ENCODE measurements at places on chromosomes 3 and 15.
A peak's percentile ranks its signal among the peaks of the same experiment; 100 is the strongest.

GRCh38 chr15:94682171-94682570 is 450.8 kb downstream of the MCTP2 start:
- no peak for DNase-seq

GRCh38 chr15:36965570-36966342 is 134.6 kb downstream of the MEIS2 start:
- DNase-seq = no peak

- DNase-seq = peak; percentile 65
Observed at GRCh38 chr3:142888481-142889211, at the start of gene PCOLCE2. TSS of gene PCOLCE2 (minus strand) at chr3:142889083. CDS start at chr3:142888896, 187 bp downstream.

DNA sequence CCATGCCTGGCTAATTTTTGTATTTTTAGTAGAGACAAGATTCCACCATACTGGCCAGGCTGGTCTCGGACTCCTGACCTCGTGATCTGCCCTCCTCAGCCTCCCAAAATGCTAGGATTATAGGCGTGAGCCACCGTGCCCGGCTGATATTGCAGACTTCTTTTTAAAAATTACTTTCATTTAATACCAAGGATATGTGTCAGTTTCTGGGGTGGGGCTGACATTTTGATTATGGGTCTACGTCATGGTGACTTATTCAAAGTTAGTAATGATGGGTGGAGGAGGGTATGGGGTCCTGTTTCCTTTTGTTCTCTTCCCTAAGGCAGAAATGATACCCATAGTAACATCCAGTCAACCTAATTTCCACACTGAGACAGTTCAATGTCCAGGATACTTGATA is 34.7 kb downstream of the GBE1 start:
- no peak for DNase-seq

DNA sequence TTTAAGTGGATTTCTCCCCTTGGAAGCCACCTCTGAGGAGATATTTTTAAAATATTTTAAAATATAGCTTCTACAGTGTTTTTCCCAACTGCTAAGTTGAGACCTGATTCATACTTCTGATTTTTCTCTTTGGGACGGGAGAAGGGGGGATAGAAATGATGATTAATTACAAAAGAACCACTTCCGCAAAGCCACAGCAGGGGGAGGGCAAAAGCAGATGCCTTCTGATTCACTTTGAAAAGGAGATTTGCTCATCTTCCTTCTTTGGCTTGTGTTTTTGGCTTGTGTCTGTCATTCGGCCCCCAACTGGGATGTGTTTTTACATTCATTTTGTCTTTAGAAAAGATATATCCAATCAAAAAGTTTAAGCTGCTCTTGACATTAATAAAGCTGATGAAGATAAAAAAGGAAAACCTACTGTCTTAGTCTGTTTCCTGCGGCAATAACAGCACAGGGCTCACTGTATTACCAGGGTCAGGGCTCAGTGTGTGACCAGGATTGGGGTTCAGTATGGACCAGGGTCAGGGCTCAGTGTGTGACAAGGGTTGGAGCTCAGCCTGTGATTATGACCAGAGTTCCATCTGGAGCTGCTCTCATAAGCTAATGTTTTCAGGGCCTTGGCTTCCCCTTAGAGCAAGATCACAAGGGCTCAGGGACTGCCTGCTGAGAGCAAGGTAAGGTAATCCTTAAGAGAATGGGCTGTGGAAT is 223.2 kb downstream of the MTHFS start:
- no peak for DNase-seq

DNA sequence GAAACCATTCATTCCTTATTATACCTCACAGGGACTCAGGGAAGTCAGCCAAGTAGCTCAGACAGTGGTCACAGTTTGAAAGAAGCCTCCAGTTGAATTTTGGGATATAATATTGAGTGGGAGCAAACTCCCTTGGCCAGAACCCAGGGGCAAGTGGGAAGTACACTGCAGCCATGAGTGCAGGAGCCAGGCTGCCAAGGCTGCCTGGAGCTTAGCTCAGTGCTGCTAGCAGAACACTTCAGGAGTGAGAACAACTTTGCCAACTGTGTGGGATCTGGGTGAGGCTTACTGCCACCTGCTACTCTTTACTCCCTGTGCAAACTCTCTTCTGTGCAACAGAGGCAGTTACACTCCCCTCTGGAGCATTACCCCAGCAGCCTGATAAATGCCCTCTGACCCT is 4.6 kb downstream of the OR5K3 start:
- no peak for DNase-seq

GRCh38 chr3:166877971-166878370 is 502.1 kb downstream of the ZBBX start:
- no peak for DNase-seq

DNA sequence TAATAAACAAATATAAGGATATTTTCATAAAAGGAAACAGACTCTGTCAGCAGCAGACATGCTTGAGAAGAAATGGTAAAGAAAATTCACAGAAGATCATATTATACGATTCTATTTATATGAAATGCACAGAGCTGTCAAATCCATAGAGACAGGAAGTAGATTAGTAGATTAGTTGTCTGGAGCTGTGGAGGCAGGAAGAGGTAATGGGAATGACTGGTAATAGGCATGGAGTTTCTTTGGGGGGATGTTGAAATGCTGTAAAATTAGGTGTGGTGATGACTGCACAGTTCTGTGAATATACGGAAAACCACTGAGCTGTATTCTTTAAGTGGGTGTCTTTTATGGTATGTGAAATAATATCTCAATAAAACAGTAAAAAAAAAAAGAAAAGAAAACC is 35.3 kb downstream of the CEP152 start:
- DNase-seq = no peak

GRCh38 chr3:149080011-149080698 is 6.2 kb downstream of the HLTF start:
- no peak for DNase-seq

GRCh38 chr3:19881852-19882251 is 52.2 kb downstream of the EFHB start:
- no peak for DNase-seq

- no peak for DNase-seq
Observed at GRCh38 chr3:172057059-172057458, 17.7 kb downstream of the FNDC3B start.

DNA sequence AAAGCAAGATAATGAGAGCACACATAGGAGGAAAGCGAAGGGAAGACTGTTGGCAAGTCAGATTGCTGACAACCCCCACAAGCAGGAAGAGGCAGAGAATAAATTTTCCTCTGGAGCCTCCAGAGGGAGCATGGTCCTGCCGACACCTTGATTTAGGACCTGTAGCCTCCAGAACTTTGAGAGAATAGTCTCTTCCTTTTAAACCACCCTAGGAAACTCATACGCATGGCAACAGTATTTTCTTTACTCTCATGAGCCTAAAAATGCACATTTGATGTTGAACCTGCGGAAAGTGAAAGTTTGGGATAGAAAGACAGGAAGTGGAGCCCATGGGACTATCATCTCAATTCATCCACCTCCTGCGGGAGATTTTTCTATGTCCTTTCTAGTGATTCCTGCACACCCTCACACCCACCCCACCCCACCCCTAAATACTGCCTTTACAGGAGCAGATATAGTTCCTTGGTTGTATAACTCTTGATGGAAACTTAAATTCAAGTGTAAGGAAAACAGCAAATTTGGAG is 116.7 kb upstream of the LPP start:
- DNase-seq = no peak
